ENCODE measurements at places on chromosomes 2 and 18. TPM values are rescaled to one million over a fixed set of nuclear protein-coding genes. Genes with fewer than 3 reads are reported as not detected.

Gene ESPNL
- 0.43 TPM for total RNA-seq

Gene HRH4
- not detected for total RNA-seq

Gene C2orf92
- 1.0 TPM for total RNA-seq

Gene GPBAR1
- 0.12 TPM for total RNA-seq

Gene PRKAG3
- not detected for total RNA-seq

Gene LIMS3
- not detected for total RNA-seq

Gene ARID5A
- 7.1 TPM for total RNA-seq

Gene C2orf15
- total RNA-seq = 0.99 TPM

Gene SRD5A2
- not detected for total RNA-seq

Gene VAMP5
- total RNA-seq = 0.31 TPM

Gene COL3A1
- total RNA-seq = 0.28 TPM

Gene MAP3K19
- total RNA-seq = not detected

Gene CRYGD
- total RNA-seq = not detected

Gene CTNNA2
- total RNA-seq = 0.15 TPM

Gene SCG2
- total RNA-seq = 1.2 TPM

Gene SLC1A4
- total RNA-seq = 11.9 TPM

Gene LINC00305
- not detected for total RNA-seq

Gene HOXD11
- 6.7 TPM for total RNA-seq

Gene KANSL1L
- 0.62 TPM for total RNA-seq

Gene RAX
- total RNA-seq = not detected

Gene BOLL
- total RNA-seq = not detected
